ENCODE measurements at places on chromosomes 3 and 15.

DNA sequence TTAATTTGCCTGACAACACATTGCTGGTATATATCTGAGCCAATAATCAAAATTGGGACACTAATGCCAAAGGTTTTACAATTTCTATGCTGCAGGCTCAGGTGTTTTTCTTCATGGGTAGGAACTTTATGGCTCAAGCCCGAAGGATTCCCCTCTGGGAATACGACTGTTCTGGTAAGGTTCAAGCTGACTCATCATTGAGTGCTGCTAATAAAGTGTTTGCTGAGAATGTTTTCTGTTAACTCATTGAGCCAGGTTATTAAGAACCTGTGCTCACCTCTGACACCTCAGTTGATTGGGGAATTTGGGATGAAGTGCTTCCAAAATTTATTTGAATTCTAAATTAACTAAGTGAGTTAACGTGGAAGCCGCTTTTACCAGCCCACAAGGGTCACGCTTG is 135.8 kb upstream of the CTDSPL start:
- DNase-seq: no peak

DNA sequence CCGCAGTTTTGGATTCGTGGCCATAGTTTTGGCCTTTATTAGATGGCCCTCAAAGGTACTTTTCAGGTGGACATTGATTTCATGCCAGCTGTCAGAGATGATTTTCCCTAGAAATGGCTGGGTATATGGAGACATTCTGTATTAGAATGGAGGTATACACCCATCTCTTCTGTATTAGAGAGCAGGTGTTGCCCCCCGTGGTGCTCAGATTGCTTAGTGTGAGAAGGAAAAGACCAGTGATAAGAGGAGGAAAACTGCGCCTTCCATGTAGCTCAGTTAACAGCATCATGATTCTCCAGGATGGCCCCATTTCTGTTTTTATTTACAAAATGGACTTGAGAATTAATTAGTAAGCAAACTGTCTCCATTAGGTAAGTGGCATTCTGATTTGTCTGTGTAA is 145.9 kb downstream of the IGF1R start:
- DNase-seq: no peak

GRCh38 chr15:52682781-52683180 is 3.6 kb upstream of the ATOSA start:
- no peak for DNase-seq

- no peak for DNase-seq
Measured at GRCh38 chr15:70491201-70491621, 272.1 kb downstream of the UACA start.

- peak; percentile 23 for DNase-seq
Measured at GRCh38 chr3:78604341-78604740, 1163.5 kb downstream of the ROBO1 start.

- peak; percentile 88 for DNase-seq
Measured at GRCh38 chr15:52021128-52021671, 2.2 kb downstream of the MAPK6 start.

DNA sequence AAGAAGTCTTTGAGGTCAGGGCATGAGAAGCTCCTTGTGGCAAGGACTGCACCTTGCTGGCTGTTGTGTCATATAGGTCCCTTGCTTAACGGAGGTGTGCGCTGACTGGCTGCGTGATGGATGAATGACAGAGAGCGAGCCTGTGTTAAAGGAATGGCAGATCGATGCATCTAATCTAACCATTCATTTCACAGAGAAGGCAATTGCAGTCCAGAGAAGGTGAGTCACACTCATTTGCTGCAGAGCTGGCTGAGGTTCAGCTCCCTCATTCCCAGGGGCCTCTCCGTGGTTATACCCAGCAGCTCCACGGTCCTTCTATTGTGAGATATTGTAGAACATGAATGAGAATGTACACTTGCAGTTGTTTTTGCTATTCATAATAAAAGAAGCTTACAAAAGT is 289.3 kb downstream of the EPHB1 start:
- DNase-seq: no peak

GRCh38 chr3:187264911-187265310 is 26.6 kb downstream of the MASP1 start:
- DNase-seq: no peak

GRCh38 chr15:70783610-70784022 is 20.3 kb upstream of the UACA start:
- no peak for DNase-seq

- no peak for DNase-seq
Measured at GRCh38 chr3:177466074-177466473, 268.8 kb upstream of the TBL1XR1 start.

DNA sequence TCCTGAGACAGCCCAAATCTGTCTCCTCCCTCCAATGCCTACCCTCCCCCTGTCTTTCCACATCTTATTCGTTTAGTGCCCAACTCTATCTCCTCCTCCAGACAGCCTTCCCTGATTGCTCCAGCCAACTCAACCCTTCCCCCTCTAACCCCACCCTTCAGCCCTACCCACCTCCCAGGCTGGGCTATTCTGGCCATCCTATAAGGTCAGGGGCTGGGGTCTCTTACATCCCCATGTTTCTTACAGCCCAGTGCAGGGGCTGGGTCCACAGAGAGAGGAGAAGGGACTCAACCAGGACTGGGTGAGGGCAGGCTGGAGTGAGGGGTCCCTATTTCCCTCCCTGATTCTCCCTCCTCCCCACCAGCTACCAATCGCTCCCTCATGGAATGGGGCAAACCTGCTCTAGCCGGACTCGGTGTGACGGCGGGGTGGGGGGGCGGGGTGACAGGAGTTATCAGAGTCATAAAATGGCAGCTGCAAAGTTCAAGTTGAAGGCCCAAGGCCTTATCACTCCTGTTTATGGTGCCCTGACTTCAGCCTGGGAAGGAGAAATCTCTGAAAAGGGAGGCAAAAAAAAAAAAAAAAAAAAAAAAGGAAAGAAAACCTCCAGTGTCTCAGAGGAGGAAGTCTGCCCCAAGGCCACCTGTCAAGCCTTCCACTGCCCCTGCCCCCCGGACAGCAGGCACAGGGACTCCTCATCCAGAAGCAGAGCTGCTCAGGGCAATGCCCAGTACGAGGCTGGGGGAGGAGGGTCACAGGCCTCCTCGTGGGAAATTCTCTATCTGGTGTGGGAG is 2.1 kb downstream of the VIPR1 start:
- no peak for DNase-seq

DNA sequence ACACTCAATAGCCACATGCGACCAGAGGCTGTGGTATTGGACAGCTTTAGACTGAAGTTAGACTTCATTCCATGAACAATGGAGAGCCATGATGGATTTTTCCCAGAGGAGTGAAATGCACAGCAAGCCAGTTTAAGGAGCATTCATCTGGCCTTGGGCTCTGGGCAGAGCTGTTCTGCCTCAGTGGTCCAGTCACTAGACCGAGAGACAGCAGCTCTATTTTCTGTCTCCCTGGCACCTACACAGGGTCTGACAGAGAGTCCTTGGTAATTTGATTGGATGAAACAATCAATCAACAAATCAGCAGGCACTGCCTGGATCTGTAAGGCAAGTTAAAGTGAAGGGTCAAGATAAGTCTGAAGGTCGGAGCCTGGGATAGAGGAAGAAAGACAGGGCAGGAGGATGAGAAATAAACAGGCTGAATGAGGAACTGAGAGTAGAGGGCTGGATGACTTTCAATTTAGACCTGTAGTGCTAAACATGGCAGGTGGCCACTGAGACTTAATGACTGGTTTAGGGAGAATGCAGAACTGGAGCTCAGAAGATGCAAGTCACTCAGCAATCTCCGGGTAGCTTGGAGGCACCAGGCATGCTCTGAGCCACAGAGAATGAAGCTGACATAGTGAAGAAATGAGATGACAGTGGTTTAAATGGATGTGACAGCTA is 98.5 kb upstream of the SLC25A36 start:
- no peak for DNase-seq

GRCh38 chr3:186053954-186054791 is 54.7 kb downstream of the ETV5 start:
- DNase-seq: no peak

GRCh38 chr3:104854468-104854867 is 512.2 kb upstream of the ALCAM start:
- no peak for DNase-seq

- DNase-seq: no peak
Measured at GRCh38 chr3:8094415-8094814, 407.2 kb upstream of the LMCD1 start.

DNA sequence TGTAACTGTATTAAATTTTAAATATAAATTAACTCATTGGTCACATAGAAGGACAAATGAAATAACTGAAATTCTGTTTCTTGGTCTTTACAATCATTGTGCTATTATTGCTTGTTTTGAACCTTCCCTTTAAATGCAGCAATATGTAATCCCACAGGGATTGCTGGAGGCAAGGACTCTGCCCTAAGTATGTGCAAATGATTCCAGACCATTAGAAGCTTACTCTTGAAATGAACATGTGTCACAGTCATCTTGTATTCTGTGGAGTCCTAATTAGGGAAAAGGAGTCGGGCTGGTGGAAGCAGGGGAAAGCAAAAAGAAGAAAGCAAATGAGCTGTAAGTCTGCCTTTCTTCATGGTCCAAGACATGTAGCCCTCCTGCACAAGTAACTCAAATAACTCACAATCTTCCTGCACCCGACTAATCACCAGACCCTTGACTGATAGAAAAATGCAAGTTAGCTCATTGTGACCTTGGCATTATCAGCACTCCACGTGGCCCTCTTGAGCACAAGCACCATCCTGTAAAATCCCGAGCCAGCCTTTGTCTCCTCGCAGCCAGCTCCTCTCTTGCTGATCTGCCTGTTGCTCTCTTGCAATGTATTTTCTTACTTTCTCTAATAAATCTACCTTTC is 2.3 kb upstream of the TMPRSS7 start:
- no peak for DNase-seq

GRCh38 chr3:79902151-79902550 is 134.4 kb upstream of the ROBO1 start:
- no peak for DNase-seq

DNA sequence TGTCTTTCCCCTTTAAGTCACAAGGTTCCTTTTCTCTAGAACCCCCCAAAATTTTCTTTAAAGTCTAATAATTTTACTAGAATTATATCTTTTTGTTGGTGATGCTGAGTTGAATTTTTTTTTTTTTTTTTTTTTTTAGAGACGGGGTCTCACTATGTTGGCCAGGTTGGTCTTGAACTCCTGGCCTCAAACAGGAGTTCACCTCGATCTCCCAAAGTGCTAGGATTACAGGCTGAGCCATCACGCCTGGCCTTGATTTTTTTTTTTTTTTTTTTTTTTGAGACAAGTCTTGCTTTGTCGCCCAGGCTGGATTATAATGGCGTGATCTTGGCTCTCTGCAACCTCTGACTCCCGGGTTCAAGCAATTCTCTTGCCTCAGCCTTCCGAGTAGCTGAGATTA is 12.2 kb downstream of the SEC13 start:
- no peak for DNase-seq
